NCI-H226 (cell line): ENCODE measurements at places on chromosomes 12 and 14.
A peak's percentile ranks its signal among the peaks of the same experiment; 100 is the strongest.

DNA sequence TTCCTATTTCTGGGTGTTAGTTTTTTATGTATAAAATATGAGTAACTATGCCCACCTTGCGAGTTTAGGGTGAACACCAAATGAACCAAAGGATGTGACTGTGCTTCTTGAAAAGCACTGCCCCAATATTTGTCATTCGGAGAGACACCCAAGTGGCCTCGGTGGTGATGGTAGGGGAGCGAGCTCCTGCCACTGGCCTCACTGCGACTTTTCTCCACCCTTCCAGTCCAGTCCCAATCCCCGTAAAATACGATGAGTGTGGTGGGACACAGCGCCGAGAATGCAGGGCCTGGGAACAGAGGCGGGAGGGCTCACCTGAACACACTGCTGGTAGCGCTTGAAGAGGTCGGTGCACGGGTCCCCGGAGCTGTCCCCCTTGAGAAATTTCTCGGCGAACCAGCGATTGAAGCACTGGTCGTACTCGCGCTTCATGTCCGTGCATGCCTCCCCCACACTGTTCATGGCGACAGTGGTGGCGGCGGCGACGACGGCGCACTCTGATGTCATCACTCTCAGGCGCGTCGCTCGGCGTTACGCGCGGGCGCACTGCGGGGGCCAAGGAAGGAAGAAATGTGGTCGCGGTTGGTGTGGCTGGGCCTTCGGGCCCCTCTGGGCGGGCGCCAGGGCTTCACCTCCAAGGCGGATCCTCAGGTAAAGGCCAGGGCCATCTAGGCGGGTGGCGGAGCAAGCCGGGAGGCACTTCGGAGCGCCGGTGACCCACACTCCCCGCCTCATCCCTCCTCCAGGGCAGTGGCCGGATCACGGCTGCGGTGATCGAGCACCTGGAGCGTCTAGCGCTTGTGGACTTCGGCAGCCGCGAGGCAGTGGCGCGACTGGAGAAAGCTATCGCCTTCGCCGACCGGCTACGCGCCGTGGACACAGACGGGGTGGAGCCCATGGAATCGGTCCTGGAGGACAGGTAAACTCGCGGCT is at the start of the genes GATC and TRIAP1:
Gene GATC (plus strand): TSS at position 534 of the 933 bp plus-strand sequence. CDS start 37 bp downstream, at position 571.
Gene TRIAP1 (minus strand): TSS at position 474 of the 933 bp plus-strand sequence. CDS start 12 bp downstream, at position 462.
- DNase-seq = peak; percentile 56

- no peak for DNase-seq
These were observed 120.0 kb upstream of the MDM1 start for GRCh38 chr12:68452078-68452715.

DNA sequence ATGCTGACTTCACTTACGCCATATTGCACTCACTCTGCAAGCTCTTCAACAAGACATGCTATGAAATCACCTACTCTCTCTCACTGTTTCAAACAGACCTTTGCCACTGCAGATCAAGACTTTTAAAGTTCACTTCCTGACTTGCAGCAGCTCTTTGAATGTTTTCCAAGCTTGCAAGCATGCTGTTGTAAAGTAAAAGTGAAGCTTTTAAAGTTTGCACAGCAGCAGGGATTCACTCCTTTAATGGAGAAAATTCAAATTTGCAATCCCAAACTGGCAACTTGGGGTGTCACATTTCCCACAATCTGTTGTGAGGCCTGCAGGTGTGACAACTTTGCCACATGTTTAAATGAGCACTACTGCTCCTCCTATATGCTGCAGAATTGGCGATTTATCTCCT is 270.9 kb downstream of the ALX1 start:
- DNase-seq = no peak

DNA sequence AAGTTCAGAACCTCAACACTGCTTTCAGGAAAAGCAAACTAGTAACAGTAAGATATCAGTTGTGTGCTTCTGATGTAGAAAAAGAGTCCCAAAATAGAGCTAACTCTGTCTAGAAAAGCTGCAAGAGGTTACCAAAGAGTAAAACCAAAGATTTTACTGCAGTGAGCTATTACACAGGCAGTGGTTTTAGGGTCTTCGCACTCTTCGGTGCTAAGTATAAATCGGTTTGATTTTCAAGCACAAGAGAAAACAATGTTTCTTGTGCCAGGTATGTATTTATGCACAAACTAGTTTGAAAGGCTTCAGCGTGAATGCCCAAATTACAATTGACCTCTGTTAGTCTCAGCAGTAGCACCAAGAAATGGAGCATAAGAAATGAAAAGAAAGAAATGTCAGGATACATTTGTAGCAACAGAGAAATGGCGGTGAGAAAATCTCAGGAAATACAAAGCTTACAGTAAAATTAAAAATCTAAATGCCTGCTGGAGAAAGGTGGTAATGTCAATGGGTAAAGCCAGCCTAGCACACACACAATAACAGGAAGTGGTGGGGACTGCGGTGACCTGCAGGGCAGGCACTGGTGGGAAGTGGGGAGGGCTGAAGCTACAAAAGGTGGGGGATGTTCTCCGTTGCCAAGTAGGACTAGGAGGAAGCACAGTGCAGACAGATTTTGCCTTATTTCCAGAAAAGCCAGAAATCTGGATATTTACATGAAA is 18.0 kb upstream of the DYRK2 start:
- DNase-seq = no peak

DNA sequence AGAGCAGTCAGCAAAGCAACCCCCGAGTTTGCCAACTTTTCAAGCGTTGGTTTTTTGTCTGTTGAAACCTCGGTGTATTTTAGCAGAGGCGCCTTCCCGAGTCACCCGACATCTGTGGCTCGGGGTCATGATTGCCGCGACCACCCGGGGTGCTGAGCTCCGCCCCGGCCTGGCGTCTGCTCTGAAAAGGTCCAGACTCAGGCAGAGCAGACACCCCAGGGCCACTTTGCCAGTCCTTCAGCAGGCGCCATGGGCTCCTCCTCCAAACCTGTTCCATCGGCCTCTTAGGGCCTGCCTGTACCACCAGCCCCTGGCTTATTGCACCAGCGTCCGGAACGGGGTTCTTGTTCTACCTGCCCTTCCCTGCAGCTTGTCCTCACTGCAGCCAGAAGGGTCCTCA is 19.1 kb downstream of the ANKRD9 start:
- no peak for DNase-seq

GRCh38 chr12:14558473-14558959 is 9.2 kb downstream of the PLBD1 start:
- DNase-seq = no peak

DNA sequence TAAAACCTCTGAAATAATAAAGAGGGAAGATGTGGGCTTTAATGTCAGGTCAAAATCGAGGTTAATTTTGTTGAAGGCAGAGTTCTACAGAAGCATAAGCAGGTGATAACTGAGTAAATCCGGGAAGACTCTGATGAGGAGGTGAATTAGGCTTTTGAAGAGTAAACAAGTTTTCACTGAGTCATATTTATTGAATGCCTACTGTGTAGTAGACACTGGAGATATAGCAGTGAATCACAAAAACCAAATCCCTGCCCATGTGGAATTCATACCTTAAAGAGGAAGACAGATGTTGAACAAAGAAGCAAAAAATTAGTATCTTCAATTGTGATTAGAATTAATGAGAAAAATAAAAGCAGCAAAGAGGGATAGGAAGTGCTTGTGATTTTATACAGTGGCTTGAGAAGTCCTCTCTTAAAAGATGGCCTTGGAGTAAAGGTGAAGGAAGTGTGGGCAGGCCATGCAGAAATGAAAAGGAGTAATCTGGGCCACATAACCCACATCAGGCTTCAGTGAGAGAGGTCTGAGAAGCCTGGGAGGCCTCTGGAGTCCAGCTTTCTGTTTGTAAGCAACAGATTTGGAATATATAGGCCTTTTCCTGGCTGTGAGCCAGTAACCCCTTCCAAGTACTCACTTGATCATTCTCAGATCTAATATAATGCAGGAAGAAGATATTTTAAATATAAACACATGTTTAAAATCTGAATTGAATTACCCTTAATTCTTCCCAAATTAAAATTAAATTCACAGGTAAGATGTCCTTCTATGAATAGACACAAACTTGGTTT is 46.7 kb downstream of the BHLHE41 start:
- peak; percentile 21 for DNase-seq

- DNase-seq = no peak
These were observed 288.0 kb downstream of the SLC6A15 start for GRCh38 chr12:84624601-84625000.

- DNase-seq = no peak
These were observed 94.6 kb downstream of the KCNA5 start for GRCh38 chr12:5138256-5138655.

- no peak for DNase-seq
These were observed 163.6 kb upstream of the BMP4 start for GRCh38 chr14:54120260-54120659.

- no peak for DNase-seq
These were observed 420 bp upstream of the OTUB2 start for GRCh38 chr14:94025720-94026119.

- no peak for DNase-seq
These were observed 1.1 kb upstream of the TUBA1A start for GRCh38 chr12:49189731-49190716.

DNA sequence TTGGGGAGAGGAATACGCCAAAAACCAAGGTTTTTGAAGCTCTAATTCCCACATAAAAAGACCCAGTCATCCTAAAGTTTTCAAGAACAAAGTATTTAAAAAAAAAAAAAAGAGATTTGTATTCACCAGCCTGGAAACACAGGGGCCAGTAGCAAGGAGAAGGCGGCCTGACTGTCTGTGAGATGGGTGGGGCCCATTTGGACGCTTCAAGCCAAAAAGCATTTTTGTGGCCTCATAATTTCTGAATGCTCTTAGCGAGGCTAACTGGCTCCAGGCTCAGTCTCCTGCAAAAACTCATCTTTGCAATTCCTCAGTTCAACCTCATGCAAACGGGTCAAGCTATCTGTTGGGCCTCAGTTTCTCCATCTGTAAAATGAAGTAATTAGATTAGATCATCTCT is 514.1 kb downstream of the MED13L start:
- DNase-seq = no peak

GRCh38 chr12:52629281-52630007 is 11.1 kb upstream of the KRT73 start:
- no peak for DNase-seq

DNA sequence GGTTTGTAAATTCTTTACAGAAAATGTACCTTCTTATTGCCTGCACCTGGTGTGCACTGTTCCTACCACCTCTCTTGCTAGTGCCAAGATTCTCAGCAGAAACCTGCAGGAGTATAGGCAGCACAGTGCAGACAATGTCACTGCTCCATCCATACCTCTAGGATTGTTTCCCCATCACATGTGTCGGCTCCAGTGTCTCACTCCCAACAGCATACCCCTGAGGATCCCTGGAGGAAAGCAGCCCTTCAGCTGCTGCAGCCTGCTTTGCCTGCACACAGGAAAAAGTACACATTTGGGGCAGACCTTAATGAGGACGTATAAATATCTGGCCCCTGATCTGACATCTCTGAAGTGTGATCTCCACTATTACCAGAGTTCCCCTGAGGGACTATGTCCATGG is 235.5 kb downstream of the MDGA2 start:
- no peak for DNase-seq

- no peak for DNase-seq
These were observed at the start of gene ACOT4 for GRCh38 chr14:73591690-73592449. Gene ACOT4, plus strand, starts transcription at chr14:73591873. Its CDS starts 87 bp downstream, at chr14:73591960.

DNA sequence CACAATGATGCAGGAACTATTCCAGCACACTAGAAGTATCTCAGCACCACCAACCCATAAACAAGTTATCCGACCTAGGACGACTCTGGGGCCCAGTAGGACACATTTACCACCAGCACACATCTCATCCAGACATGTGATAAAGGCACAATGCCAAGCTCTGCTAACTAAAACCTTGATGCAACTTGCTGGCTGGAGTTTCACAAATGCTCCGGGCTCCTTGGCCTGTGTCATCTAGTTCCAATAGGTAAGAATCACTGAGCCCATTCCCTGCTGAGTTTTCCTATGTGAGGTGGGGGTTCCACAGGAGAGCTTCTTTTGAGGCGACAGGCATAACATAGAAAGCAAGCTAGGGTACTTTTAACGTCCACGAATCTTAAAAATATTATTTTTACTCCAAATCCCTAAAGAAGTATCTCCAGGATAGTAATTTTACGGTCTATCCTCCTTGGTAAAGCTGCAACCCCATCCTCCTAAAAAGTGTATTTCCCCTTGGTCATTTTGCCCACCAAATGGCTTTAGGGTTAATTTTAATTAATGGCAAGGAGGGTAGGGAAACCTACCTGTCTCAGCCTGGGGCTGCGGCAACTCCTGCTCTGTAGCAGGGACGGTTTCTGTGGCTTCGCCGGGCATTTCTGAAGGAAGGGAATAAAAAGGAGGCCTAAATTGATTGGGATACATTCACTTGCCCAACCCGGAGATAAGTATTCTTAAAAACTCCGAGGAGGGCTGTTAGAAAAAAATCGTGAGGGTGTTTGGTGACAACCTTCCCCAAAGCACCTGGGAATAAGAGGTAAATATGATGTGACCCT is 1.0 kb downstream of the NACA start:
- peak; percentile 25 for DNase-seq

DNA sequence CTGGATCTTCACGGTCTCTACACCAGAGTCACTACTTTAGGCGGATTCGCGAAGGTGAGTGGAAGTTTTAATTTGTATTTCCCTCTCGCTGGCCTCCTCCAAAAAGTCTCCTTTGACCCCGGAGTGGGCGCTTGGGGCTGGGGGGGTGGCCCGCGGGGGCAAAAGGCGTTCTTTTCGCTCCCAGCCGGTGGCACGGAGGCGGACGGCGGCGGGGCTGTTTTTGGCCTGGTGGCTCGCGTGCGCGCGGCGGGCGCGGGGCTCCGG is 510 bp downstream of the ARID2 start:
- no peak for DNase-seq
